ENCODE measurements at places on chromosomes 1 and 21.

DNA sequence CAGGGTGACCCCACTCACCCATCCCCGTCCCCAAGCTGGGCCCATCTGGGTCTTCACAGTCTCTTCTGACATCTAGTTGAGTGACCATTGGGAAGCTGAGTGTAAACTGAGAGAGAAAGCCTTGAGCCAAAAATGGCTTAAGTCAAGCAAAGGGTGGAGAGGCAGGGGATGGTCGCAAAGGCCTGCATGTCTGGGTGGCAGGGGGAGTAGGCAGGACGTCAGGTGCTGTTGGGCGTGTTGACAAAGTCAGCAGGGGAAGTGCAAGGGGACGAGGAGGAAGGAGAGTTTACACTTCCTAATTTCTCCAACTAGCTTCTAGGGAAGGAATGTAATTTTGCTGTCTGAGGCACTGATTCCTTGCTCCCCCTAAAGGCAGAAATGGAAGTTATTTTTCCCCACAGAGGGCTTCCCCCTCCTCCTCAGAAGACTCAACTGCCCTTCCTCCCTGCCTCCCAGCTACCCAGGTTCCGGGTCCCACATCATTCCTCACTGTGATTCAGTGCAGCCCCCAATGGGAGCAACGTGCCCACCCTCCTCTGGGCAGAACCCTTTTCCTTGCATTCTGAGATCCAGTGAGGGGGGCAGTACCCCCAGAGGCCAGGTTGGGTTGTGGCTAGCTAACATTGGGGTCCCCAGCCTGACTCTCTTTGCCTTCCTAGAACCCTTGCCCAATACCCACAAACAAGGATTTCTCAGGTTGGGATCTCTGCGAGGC lies 1.2 kb upstream of the ADORA1 start:
- DNase-seq = no peak

DNA sequence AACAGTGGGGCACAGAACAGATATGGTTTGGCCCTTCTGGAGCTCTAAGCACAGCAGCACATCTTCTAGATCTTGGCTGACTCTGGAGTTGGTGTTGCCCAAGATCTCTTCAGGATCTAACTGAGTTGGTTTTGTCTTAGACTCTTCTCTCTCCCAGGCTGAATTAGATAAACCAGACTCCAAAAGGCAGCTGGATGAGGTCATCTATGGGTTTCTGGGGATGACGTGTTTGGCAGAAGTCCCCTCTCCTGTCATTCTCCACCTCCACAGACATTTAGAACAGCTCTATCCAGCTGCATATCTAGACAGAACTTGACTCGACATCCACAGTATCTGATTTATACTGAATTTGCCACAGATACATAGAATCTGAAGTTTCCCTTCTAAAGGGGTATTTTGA lies 75.3 kb downstream of the ST6GALNAC5 start:
- DNase-seq = no peak

DNA sequence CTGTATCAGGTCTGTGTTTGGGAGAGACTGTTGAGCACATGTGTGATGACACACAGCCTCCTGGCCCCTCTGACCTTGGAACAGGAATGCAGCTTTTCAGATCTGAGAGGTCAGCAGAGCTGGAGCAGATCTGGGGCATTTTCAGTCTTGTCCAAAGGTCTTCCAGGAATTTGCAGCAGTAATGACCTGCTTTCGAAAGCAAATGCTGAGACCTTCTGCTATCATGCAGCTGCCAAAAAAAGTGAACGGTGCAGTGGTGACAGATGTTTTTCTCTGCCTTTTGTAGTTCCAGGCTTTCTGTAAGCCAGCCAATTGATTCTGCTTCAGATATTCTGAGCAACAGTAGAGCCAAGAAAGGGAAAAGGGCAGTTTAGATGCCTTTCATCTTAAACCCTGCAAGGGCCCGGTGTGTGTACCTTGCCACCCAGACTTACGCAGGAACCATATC lies 137.8 kb upstream of the COA6 start:
- DNase-seq = no peak

DNA sequence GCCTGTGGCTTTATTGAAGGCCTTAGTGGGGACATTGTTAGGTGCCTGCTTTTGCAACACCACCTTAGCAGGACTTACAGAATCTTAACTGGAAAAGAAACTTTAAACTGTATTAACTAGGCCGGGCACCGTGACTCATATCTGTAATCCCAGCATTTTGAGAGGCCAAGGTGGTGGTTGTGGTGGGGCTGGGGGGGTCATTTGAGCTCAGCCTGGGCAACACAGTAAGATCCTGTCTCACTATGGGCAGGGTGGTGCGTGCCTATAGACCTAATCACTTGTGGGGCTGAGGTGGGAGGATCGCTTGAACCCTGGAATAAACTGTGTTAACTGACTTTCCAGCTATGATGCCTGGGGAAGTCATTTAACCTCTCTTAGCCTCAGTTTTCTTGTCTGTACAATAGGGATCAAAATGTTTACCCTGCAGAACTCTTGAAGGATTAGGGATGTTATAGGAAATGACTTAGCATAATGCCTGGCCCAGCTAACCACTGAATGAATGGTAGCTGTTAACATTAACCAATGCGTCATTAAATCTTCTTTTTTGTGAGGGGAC lies 39.5 kb downstream of the IER5 start:
- peak; percentile 72 for DNase-seq

- DNase-seq = no peak
These were observed 17.7 kb upstream of the PADI2 start for GRCh38 chr1:17136936-17137335.

Data from GM12865 (cell line).